ENCODE measurements at places on chromosomes 13 and 19.

- DNase-seq, result no peak
Observed at GRCh38 chr13:96490496-96490989, 400.6 kb downstream of the HS6ST3 start.

- DNase-seq, result no peak
Observed at GRCh38 chr13:99004978-99005377, 27.1 kb upstream of the DOCK9 start.

GRCh38 chr13:24632382-24633121 lies 47.7 kb upstream of the ATP12A start:
- no peak for DNase-seq

- DNase-seq, result no peak
Observed at GRCh38 chr19:2983351-2984214, 6.2 kb downstream of the TLE6 start.

DNA sequence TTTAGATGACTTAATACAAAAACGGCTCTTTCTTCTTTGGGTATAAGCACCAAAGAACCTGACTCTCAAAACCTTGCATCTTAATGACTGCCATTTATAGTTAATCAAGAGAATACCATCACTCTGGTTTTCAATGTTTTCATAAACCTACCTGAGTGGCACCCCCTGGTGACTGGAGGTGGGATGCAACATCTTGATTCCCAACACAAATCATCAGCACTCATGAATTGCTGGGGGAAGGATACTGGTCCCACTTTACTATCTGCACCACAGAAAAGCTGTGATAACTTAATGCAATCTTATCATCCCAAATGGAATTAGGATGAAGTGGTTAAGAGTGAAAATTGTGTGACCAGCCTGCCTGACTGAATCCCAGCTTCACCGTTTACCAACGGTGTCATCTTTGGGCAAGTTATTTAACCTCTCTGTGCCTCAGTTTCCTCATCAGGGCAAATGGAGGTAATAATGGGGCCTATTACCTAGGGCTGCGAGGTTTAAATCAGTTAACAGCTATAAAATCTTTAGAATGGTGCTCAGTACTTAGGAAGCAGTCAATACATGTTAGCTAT lies 366.4 kb downstream of the KLF12 start:
- DNase-seq, result no peak

DNA sequence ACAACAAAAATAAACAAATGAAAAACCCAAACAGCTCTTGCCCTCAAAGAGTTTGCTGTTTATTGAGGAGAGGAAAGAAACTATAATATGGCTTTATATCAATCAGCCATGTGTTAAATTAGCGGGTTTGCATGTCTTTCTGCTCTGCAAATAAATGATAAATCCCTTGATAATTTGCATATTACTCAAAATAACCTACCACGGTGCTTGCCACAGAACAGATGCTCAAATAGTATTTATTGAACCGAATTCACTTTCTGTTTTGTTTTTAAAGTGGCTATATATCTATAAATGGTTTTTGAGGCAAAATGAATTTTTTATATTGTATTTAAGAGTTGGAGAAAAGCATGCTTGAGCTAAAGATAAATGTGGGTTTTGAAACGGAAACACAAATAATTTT lies 428.1 kb downstream of the ITGBL1 start:
- no peak for DNase-seq

- DNase-seq, result no peak
Observed at GRCh38 chr19:18290302-18291018, 9.0 kb upstream of the JUND start.

DNA sequence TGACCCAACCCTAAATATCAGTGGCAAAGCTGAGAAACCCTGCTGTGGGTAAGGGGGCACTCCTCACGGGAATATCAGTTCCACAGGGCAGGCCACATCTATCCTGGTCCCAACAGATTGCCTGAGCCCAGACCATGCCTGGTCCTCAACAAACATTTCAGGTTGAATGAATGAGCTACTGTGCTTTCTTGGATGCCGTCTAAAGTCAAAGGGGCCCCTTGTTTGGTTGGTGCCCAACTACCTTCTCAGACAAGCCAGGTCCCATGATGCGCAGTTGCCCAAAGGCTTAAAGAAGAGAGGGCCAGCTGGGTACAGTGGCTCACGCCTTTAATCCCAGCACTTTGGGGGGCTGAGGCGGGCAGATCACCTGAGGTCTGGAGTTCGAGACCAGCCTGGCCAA lies 2.4 kb downstream of the DPP9 start:
- no peak for DNase-seq

DNA sequence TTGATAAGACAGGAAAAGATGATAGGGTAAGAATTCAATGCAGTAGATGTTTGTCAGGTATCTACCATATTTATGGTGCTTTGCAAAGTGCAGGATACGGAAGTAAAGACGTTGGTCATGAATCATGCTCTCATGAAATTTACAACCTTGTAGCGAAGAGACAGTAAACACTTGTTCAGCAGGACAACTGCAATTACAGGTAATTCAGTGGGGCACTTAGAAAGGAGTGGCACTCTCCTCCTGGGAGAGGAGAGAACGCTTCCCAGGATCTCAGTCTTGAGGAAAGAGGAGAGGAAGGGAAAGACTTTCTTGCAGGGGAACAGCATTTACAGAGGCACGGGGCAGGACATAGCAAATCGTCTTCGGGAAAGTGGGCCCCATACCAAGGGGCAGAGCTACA lies 46.4 kb downstream of the SOX1 start:
- DNase-seq, result no peak

- no peak for DNase-seq
Observed at GRCh38 chr13:30141775-30142485, 165.4 kb downstream of the KATNAL1 start.

GRCh38 chr19:11374433-11375142 lies at the start of gene SWSAP1:
TSS of gene SWSAP1 (plus strand) at chr19:11374666. CDS start at chr19:11374681, 15 bp downstream.
- peak; percentile 98 for DNase-seq
